SK-N-SH (cell line): ENCODE measurements at places on chromosomes 16 and 17. TPM values are rescaled to one million over a fixed set of nuclear protein-coding genes. Genes with fewer than 3 reads are reported as not detected.

DNA sequence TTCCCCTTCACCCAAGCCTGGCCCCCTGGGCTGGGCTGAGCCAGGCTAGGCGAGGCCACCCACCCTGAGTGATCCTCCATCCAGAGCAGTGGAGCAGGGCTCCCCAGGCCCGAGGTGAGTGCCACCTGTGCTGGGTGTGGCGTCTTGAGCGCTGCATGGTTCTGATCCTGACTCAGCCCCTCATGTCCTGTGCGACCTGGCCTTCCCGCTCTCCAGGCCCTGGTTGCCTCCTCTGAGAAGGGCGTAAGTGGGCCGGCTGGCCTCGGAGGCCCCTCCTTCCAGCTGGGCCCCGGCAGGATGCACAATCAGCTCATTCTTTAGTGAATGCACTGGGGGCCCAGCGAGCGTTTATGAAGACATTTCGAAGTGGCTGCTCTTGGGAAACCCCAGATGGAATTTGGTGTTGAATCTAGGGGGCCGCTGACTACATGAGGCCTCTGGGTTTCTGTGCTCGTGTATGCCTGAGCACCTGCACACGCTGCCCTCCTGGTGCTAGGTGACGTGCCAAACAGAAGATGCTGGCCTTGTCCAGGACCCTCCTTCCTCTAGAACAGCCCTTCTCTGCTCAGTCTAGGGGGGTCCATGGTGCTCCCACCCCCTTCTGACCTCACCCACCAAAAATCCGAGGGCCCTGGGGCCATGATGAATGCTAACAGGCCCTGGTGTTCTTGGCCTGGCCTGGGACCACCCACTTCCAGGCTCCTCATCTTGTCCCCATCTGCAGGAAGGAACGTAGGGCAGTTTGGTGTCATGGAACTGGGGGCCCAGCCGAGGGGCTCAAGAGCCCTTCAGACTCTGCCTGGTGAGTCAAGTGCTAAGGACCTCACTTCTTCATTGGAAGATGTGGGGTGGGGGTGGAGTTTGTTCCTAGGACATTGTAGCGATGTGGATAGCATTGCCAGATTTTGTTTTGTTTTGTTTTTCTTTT is 3.6 kb upstream of the TMEM92 start:
- H3K4me3 ChIP-seq = no peak overlapping the region
- H3K36me3 ChIP-seq = no peaks in the 10 kb centered on the region
- H3K4me1 ChIP-seq = peaks cover 26% of the 10 kb centered on the region; the same call in 1 of the 2 replicates
- no peak overlapping the region for H3K27ac ChIP-seq
- DNase-seq = no peak

DNA sequence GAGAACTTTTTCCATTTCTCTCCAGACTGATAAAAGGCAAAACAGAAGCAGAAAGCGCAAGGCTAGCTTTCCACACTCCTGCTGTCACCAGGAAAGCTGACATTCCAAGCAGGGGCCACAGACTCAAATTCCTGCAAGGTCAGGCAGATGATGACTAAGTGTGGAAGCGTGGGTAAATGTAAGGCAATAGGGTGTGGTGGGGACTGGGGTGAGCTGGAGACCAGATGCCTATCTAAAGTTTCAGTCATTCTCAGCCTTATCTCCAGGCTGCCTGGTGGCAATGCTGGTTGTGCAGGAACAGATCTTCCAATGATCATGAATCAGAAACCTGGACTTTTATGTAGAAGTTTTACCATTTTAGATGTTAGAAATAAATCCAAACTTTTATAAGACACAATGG is 224.1 kb downstream of the GSG1L start:
- no peaks in the 10 kb centered on the region for H3K36me3 ChIP-seq
- DNase-seq = no peak
- no peak overlapping the region for H3K4me3 ChIP-seq

Gene PERCC1
- polyA plus RNA-seq = not detected in 2 replicates

Gene MIF4GD
- 65.4 and 70.0 TPM in 2 replicates for polyA plus RNA-seq

- no peak overlapping the region; the same call in 1 of the 2 replicates for H3K4me3 ChIP-seq
- no peak overlapping the region for H3K27ac ChIP-seq
- peak; percentile 48 for DNase-seq
- H3K4me1 ChIP-seq = peaks cover 15% of the 10 kb centered on the region
These were observed 176.2 kb upstream of the FAM20A start for GRCh38 chr17:68777243-68777855.
